Stimulated activated CD4-positive, alpha-beta T cell treated with anti-CD3 and anti-CD28 coated beads, TNF-alpha, amount 100 ng/mL, for 1 hour (primary cell): ENCODE measurements at places on chromosomes 13 and 19.

DNA sequence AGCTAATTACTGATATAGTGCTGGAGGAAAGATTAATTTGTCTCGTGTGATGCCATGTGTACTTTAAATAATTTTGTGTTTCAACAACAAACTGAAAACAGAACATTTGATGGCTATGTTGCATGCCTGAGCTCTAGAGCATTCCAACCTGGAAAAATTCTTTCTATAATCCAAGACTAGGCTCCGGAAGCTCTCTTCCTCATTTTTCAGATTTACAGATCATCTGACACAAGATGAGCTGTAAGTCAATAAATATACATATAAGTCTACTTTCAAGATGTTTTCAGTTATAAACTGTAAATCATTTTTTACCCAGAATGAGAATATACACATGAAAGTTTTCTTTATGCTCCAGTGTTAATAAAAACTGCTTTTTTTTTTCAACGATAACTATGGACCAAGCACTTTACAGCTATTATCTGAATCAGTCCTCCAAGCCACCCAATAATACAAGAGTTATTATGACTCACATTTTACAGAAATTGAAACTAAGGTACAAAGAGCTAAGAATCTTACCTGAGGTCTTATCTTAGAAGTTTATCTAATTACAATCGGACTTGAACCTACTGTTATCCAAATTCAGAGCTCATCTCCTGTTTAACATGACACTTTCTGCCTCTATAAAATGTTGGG lies 6.4 kb upstream of the FOXO1 start:
- no peak for DNase-seq

- no peak for DNase-seq
Observed at GRCh38 chr19:5091018-5091683, 122.2 kb downstream of the KDM4B start.

GRCh38 chr13:25946321-25946720 lies 105.5 kb downstream of the SHISA2 start:
- DNase-seq = no peak

GRCh38 chr19:38079926-38080380 lies 144.1 kb downstream of the DPF1 start:
- DNase-seq = no peak
